Thyroid gland (tissue), 4 donors: ENCODE measurements at places on chromosomes 11 and 22.

DNA sequence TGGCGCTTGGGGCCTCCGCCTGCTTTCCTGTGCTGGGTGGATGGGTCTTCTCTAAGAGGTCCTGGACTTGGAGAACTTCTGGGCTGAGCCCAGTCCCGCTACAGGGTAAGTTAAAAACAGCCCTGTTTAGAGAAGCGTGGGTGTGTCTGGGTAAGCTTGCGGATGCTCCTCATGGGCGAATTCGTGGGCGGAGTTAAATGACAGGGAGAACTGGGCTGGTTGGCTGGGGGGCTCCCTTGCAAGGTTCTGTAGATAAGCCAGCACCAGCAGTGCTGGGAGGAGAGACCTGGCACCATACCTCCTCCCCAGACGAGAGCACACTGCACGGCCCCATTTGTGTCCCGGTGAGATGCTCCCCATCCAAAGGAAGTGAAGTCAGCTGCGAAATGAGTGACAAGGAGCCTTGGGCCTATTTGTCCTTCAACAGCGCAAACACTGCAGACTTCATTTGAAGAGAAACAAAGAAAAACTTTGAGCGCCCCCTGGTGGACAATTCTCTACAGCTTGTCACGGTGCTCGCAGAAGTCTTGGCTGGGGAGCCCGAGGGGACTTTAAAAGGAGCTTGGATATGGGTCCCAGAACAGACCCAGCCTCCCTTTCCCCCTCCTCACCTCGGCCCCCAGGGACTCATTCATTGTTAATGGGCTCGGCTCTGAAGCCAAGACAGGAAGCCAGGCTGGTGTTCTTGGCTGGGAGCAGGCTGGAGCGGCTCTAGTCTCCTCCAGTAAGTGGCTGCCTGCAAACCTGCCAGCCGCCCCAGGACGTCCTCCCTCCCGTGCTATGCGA lies 39.5 kb downstream of the TP53I11 start:
- no peaks in the 10 kb centered on the region for H3K36me3 ChIP-seq
- no peak overlapping the region for H3K4me3 ChIP-seq
- DNase-seq = peak; percentile 88
- no peak overlapping the region for H3K27ac ChIP-seq

GRCh38 chr11:1574238-1574932 lies 2.3 kb upstream of the DUSP8 start:
- no peaks in the 10 kb centered on the region for H3K36me3 ChIP-seq
- peaks cover 33% of the 10 kb centered on the region for H3K4me1 ChIP-seq
- no peaks in the 10 kb centered on the region for H3K27me3 ChIP-seq
- peak overlapping the region; percentile 64 for H3K27ac ChIP-seq
- H3K4me3 ChIP-seq = no peak overlapping the region
- DNase-seq = peak; percentile 63

DNA sequence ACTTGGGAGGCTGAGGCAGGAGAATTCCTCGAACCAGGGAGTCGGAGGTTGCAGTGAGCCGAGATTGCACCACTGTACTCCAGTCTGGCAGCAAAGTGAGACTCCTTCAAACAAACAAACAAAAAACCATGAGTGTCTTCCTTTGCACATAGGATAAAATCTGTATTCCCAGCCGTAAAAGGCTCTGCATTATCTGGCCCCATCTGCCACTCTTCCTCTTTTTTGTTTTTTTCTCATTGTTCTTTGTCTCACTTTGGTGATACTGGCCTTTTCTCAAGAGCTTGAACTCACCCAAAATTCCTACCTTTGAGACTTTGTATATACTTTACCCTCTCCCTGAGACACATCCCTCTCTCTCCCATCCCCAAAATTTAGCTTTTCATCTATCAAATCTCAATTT lies 17.6 kb downstream of the FDX1 start:
- H3K27ac ChIP-seq = no peak overlapping the region
- no peak for DNase-seq
- no peaks in the 10 kb centered on the region for H3K36me3 ChIP-seq
- peaks cover 8% of the 10 kb centered on the region for H3K4me1 ChIP-seq

DNA sequence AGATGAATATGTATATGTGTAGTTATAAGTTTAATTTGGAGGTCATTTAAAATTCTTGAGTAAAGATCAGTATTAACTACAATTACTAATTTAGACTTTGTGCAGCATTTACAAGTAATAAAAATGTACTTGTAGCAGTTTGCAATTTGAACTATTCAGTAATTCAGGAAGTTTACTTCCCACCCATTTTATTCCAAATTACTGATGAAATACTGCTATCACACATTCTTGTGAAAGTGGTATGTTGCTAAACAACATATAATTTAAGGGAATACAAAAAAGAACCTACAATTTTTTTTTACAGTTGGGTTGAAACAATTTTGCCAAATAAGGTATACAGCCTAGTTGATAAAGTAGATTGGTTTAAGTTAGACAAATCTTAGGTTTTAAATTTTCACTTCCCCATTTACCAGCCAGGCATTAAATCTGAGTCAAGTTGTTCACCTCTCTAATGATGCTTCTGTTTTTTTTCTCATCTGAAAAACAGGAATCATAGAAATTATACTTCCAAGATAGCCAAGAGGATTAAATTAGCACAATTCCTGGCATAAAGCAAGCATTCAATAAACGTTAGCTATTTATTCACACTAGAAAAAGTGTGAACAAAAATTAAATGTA lies 45.3 kb downstream of the ZBTB44 start:
- no peaks in the 10 kb centered on the region for H3K27me3 ChIP-seq
- no peak for DNase-seq
- H3K27ac ChIP-seq = no peak overlapping the region
- H3K4me3 ChIP-seq = no peak overlapping the region
- H3K36me3 ChIP-seq = no peaks in the 10 kb centered on the region

DNA sequence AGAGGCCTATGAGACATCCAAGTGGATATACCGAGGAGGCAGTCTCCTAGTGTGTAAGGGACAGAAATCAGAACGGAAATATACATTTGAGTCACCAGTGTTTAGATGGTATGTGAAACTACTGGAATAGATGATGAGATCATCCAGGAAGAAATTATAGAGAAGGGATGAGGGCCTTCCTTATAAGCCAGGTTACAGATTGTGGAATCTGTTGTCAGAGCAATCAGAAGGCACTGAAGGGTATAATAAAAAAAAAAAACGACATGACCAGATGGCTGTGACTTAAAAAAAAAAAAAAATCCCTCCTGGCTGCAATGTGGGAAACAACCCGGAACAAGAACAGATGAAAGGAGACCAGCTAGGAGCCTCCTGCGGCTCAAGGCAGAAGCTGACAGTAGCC lies 2.7 kb downstream of the MAJIN start:
- no peaks in the 10 kb centered on the region for H3K27me3 ChIP-seq
- H3K4me3 ChIP-seq = no peak overlapping the region
- H3K4me1 ChIP-seq = peaks cover 15% of the 10 kb centered on the region
- no peaks in the 10 kb centered on the region for H3K36me3 ChIP-seq

DNA sequence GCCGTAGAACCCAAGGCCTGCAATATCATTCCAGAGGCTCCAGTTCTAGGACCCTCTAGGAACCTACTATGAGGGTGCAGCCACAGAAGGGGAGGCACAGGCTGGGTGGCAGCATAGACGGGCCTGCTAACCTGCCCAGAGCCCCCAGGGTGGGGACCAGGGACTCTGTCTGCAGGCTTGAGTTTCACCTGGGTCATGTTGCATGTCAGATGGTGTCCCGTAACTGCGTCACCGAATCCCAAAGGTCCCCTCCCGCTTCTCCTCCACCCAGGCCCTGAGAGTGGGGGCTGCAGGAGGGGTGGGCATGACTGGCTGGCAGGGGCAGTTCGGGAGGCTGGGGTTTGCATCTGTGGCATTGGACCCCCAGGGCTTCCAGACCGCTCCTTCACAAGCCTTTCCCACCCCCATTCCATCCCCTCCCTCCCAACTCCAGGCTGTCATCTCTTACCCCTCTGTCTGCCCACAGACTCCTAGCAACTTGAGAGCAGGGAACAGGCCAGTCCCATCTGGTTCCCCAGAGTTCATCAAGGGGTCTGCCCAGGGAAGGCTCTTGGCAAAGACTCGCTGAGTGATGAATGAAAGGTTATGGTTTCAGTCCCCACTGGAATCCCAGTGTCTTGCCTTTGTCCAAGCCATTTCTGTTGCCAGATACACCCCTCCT lies 16.3 kb downstream of the MYO7A start:
- H3K4me1 ChIP-seq = peaks cover 9% of the 10 kb centered on the region
- no peak for DNase-seq
- no peaks in the 10 kb centered on the region for H3K36me3 ChIP-seq
- H3K27me3 ChIP-seq = no peaks in the 10 kb centered on the region
- no peak overlapping the region for H3K4me3 ChIP-seq

GRCh38 chr11:119852741-119853140 lies 123.7 kb upstream of the NECTIN1 start:
- no peaks in the 10 kb centered on the region for H3K27me3 ChIP-seq
- no peak overlapping the region for H3K27ac ChIP-seq
- H3K36me3 ChIP-seq = no peaks in the 10 kb centered on the region
- no peaks in the 10 kb centered on the region for H3K4me1 ChIP-seq
- H3K4me3 ChIP-seq = no peak overlapping the region
- DNase-seq = no peak

DNA sequence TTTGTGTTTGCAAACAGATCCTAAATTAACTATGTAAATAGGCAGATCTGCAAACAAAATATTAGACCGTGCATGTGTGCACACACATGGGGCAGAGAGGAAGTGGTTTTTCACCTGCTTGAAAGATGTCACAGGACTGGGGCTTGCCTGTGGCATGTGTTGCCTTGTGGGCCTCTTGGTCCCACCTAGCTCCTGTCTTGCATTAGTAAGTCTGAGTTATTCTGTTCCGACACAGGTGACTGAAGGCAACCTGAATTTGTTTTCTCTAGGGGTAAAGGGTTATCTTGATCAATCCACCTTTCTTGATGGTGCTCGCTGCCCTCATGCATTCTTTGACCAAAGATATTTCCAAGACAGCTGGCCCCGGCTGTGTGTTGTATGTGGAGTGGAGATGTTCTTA lies 667.5 kb downstream of the NTM start:
- no peaks in the 10 kb centered on the region for H3K27me3 ChIP-seq
- DNase-seq = no peak
- H3K27ac ChIP-seq = no peak overlapping the region
- no peaks in the 10 kb centered on the region for H3K36me3 ChIP-seq
- H3K4me1 ChIP-seq = no peaks in the 10 kb centered on the region

DNA sequence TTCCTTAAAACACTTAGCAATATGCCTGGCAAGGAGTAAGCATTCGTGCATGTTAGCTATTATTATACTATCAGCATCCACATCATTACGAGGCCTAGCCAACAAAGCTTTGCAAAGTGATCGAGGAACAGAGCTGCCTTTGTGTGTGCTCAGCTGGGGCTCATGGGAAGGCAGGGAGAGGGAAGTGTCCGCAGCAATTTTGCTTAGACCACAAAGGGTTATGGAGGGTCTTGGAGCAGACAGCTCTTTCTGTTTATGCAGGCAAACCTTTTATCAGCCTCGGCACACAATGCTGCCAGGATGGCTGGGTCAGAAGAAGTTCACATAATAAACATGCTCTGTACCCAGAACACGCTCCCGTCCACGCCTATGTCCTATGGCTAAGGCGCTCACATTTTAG lies 10.9 kb upstream of the DKK3 start:
- H3K4me1 ChIP-seq = no peaks in the 10 kb centered on the region
- no peak for DNase-seq
- no peaks in the 10 kb centered on the region for H3K27me3 ChIP-seq
- H3K36me3 ChIP-seq = no peaks in the 10 kb centered on the region
- no peak overlapping the region for H3K27ac ChIP-seq
- no peak overlapping the region for H3K4me3 ChIP-seq

- no peaks in the 10 kb centered on the region for H3K27me3 ChIP-seq
- H3K27ac ChIP-seq = no peak overlapping the region
- peaks cover 5% of the 10 kb centered on the region for H3K4me1 ChIP-seq
- H3K4me3 ChIP-seq = no peak overlapping the region
- H3K36me3 ChIP-seq = no peaks in the 10 kb centered on the region
Measured at GRCh38 chr11:5591613-5592012, 4.8 kb upstream of the TRIM6 start.

DNA sequence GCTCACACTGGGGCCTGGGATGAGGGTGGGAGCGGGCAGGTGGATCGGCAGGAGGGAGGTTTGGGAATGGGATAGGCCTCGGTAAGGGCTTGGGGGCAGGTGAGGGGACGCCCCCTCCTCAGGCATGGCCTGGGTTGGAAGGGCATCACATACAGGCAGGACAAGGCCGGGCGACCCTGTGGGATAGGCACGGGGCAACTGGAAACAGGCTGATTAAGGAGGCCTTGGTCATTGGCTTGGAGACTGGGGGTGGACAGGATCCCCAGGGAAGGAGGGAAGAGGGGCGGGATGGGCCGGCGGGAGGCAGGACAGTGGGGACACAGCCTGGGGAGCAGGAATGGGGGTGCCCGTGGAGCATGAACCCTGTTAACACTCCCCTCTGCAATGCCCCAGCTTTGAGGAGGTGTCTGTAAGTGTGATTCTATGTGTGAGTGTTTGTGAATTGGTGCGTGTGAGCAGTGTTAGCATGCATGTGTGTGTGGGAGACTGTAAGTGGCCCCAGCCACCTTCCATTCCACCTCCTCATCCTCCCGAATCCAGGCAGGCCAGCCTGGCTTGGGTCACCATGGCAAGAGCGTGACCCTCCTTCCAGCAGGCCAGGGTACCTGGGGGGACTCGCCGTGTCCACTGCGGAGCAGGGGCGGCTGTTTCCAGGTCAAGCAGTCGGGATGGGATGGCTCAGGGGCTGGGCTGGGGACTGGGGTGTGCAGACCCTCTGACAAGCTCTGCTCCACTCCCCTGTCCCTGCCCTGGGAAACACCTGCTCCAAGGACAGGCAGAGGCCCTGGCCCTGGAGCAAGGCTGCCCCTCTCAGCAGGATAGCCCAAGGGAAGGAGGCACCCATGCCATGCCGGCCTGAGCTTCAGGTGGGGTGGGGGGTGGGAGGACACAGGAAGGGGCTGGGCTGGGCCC lies 3.4 kb upstream of the PIM3 start:
- H3K4me3 ChIP-seq = no peak overlapping the region
- H3K4me1 ChIP-seq = peaks cover 49% of the 10 kb centered on the region
- no peak for DNase-seq
- H3K36me3 ChIP-seq = peaks cover 7% of the 10 kb centered on the region
- no peaks in the 10 kb centered on the region for H3K27me3 ChIP-seq
- no peak overlapping the region for H3K27ac ChIP-seq

DNA sequence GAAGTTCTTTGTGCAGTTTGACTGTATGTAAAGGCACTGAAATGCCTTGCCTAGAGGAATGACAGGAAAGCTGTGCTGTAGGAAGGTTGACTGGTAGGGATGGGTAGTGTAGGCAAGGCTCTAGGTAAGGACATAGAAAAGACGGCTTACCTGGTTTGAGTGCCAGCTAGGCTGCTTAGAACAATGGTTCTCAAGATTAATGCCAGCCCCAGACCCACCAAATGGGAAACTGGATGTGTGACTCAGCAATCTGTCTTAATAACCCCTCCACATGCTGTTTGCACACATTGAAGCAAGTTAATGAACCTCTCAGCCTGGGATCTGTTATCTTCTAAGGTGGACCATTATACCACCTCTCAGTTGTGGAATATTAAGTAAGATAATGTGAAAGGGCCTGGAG lies 3.7 kb downstream of the RPS3 start:
- H3K27me3 ChIP-seq = no peaks in the 10 kb centered on the region
- no peak overlapping the region for H3K27ac ChIP-seq
- no peak for DNase-seq
- H3K4me1 ChIP-seq = peaks cover 8% of the 10 kb centered on the region

GRCh38 chr11:63761931-63762653 lies 6.5 kb downstream of the ZFTA start:
- H3K4me3 ChIP-seq = peak overlapping the region; percentile 19
- no peaks in the 10 kb centered on the region for H3K27me3 ChIP-seq
- no peak for DNase-seq
- peaks cover 6% of the 10 kb centered on the region for H3K36me3 ChIP-seq
- peaks cover 21% of the 10 kb centered on the region for H3K4me1 ChIP-seq

GRCh38 chr22:36562261-36562835 lies 33.4 kb upstream of the EIF3D start:
- no peak overlapping the region for H3K4me3 ChIP-seq
- H3K27ac ChIP-seq = no peak overlapping the region
- no peaks in the 10 kb centered on the region for H3K4me1 ChIP-seq
- DNase-seq = no peak
